ENCODE measurements at places on chromosomes 5 and 9. TPM values are rescaled to one million over a fixed set of nuclear protein-coding genes. Genes with fewer than 3 reads are reported as not detected.

The SLC25A2 gene
- total RNA-seq = 0.72 TPM

The SLC12A7 gene
- total RNA-seq = 9.8 TPM

The LVRN gene
- total RNA-seq = not detected

The MARCOL gene
- not detected for total RNA-seq

The USP20 gene
- total RNA-seq = 11.4 TPM

The CDH9 gene
- total RNA-seq = 0.16 TPM

The OBP2B gene
- total RNA-seq = not detected

The EGFLAM gene
- total RNA-seq = 0.08 TPM

The TTC16 gene
- not detected for total RNA-seq

The TNFSF8 gene
- not detected for total RNA-seq

The PTGDS gene
- 27.6 TPM for total RNA-seq

The OR1J2 gene
- total RNA-seq = not detected

The OSMR gene
- 57.2 TPM for total RNA-seq

The NMUR2 gene
- total RNA-seq = not detected

The INSYN2B gene
- 7.8 TPM for total RNA-seq

The NREP gene
- 42.0 TPM for total RNA-seq

The PTGES2 gene
- 33.9 TPM for total RNA-seq

The LCN15 gene
- not detected for total RNA-seq

The FAM81B gene
- total RNA-seq = not detected

The PCDHB14 gene
- 0.45 TPM for total RNA-seq

The SLC25A48 gene
- not detected for total RNA-seq

The PPP2R2B gene
- 1.6 TPM for total RNA-seq

The RPS23 gene
- total RNA-seq = 3,292 TPM

The FBLL1 gene
- not detected for total RNA-seq

The SHB gene
- 26.5 TPM for total RNA-seq

The ARHGEF39 gene
- total RNA-seq = 3.9 TPM

Data from fibroblast of the aortic adventitia (primary cell).